ENCODE measurements at places on chromosomes 7 and 10.

DNA sequence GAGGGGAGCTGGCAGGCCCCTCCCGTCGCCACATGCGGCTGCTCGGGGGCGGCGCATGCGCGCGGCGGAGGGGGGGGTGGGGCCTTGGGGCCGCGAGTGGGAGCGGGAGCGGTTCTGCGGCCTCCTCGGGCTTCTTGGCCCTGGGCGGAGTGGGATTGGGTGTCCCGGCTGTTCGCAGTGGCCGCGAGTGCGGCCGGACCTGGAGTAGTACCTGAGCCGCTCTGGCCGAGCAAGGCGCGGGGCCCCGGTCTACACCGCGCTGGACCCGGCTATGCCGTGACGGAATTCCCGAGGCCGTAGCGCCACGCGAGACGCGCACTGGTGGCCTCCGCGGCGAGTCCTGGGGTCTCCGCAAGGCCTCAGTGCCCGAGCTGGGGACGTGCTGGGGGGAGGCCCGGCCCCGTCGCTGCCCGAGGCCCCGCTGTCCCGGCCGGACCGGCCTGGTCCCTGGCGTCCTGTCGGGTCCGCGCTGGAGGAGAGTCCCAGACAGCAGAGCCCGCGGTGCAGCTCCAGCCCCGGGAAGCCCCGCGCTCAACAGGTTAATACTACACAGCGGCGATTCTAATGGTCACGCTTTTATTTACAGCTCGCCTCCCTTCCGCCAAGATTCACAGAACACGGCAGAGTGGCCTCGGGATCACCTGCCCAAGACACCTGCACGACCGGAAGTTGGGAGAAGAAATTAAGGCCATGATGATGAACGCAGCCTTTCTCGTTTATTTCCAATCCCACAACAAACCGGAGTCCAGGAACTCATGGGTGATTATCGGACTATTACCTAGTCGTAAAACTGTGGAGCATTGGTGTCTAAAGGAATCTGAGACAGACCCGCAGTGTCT is 671 bp upstream of the PAXIP1 start:
- peak; percentile 83 for DNase-seq

- DNase-seq: peak; percentile 49
Measured at GRCh38 chr10:77628906-77629730, 8.5 kb downstream of the KCNMA1 start.

DNA sequence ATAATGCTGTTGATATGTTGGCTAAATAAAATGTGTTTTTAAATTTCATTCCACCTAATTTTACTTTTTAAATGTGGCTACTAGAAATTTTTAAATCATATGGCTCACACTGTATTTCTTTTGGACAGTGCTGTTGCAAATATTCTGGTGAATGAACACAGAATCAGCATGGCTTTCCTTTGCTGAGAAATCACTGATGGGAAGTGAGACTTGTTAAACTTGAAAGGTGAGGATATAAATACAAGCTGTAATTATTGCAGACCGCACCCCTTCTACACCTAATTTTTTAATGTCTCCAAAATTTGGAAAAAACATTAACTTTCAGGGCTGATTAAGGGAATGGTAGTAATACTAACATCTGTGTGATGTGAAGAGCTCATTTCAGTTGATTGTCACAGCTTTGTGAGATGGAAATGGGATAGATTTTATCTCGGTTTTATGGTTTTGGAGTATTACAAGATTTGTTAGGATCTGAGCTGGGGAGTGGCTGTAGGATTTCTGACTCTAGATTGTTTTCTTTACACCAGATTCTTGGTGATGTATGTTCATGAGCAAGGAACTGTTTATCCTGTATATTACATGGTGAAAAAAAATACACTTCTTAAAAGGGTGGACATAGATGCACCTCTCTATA is 1.3 kb downstream of the MIOS start:
- no peak for DNase-seq

DNA sequence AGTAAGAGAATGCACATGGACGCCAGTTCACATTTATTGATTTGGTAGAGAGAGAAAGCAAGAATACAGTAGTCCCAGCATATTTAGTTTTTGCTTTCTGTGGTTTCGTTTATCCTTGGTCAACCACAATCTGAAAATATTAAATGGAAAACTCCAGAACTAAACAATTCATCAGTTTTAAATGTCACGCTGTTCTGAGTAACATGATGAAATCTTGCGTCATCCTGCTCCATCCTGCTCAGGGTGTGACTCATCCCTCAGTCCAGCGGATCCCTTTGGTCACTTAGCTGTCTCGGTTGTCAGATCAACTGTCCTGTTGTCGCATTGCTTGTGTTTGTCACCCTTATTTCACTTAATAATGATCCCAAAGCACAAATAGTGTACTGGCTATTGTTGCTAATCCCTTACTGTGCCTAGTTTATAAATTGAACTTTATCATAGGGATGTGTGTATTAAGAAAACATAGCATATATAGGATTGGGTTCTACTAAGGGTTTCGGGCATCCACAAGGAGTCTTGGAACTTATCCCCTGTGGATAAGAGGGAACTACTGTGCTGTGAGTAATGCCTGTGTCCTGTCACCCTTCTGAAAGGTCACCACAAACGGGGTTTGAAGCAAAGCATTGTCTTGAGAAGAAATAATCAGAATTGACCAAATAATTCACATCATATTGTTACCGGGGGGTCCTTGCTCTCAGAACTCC is 73.6 kb downstream of the OTUD1 start:
- peak; percentile 27 for DNase-seq

- DNase-seq: peak; percentile 21
Measured at GRCh38 chr10:43772171-43772570, 123.5 kb upstream of the ZNF32 start.

All from fibroblast of skin of right quadriceps (primary cell).